ENCODE measurements at places on chromosomes 3 and 15. TPM values are rescaled to one million over a fixed set of nuclear protein-coding genes. Genes with fewer than 3 reads are reported as not detected.

The AGTR1 gene
- polyA plus RNA-seq = not detected

- DNase-seq = no peak
Observed at GRCh38 chr3:128307029-128307633, 153.8 kb downstream of the EEFSEC start.

- DNase-seq = no peak
Observed at GRCh38 chr15:92449476-92449875, 55.8 kb downstream of the ST8SIA2 start.

The CHDH gene
- 0.03 TPM for polyA plus RNA-seq

The GP5 gene
- 0.06 TPM for polyA plus RNA-seq

DNA sequence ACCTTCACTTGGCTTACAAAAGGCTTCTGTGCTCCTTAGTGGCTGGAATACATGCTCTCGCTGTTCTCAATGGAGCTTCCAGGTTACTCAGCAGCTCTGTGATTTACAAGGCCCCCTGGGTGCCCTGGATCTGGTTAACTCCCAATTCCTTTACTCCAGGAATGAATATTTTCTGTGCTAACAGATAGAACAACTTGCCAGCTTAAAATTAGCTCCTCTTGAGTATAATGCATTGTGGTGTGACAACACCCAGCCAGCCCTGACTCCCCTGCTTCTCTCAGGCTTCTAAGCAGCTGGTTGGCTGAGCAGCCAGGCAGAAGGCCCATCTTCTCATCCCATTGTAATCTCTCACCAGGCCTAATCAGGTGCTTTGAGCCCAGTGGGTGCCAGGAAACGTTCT is 246.4 kb downstream of the ALCAM start:
- no peak for DNase-seq

- DNase-seq = no peak
Observed at GRCh38 chr3:72657666-72658065, 190.6 kb downstream of the SHQ1 start.

GRCh38 chr3:12706504-12707253 is 42.8 kb upstream of the RAF1 start:
- peak; percentile 67 for DNase-seq

GRCh38 chr15:59380902-59381610 is 8.4 kb upstream of the MYO1E start:
- no peak for DNase-seq

DNA sequence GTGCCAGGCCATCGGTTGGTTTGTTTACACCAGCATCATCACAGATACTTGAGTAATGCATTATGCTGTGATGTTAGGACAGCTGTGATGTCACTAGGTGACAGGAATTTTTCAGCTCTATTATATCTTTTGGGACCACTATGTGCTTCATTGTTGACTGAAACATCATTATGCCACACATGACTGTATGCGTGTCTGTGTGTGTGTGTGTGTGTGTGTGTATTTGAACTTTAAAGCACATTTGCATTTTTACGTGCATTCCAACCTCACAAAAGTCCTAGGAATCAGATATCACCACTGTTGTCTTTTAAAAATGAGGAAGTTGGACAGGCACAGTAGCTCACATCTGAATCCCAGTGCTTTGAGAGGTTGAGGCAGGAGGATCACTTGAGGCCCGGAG is 223.0 kb downstream of the TBL1XR1 start:
- no peak for DNase-seq

- DNase-seq = peak; percentile 72
Observed at GRCh38 chr15:90550919-90551318, 21.2 kb downstream of the CRTC3 start.
